ENCODE measurements at places on chromosomes 1 and 21.

DNA sequence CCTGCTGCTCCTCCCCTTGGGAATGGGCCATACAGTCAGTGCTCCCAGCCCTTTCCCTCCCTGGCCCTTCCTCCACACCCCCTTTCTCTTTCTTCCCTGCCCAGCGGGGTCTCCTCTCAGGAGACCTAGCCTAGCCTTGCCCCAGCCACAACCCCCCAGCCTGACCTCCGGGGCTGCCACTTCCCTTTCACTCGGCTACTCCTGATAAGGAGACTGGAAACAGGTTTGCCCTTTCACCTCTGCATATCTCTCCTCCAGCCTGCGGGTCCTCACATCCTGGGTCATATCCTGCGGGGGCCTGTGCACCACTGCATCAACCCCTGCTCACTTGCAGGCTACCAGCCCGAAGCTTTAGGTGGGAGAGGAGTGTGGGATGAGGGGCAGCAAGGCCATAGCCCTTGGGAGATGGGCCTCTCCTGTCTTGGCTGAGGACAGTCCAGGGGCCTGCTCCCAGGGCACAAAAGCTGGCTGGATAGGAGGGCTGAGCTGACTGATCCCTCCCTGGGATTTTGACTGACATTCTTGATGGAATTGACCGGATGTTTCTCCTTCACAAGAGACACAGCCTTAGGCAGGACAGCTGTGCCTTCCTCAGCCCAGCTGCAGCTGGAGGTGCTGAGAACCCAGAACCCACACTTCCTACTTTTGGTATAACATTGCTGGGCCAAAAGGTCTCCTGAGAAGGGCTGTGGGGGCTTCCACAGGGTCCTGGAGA is 19.2 kb upstream of the ALX3 start:
- no peak for DNase-seq

GRCh38 chr1:19710825-19711611 is 46.3 kb downstream of the HTR6 start:
- DNase-seq = no peak

GRCh38 chr1:216542741-216543140 is 119.5 kb upstream of the USH2A start:
- no peak for DNase-seq

DNA sequence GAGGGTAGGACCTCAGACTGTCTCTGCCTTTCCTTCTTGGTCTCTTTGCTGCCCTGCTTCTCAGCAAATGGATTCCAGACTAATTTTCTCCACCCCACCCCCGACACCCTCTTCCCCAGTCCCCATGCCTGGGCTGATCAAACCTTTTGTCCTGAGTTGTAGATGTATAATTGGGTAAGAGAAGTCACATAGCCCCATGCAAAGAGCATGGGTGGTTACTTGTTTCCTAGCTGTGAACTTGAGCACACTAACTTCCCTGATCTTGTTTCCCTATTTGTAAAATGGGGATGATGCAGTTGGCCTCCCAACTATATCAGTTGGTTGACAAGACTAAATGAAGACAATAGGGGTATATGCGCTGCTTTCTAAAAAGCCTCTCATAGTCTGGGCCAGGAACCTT is 9.2 kb downstream of the PADI6 start:
- no peak for DNase-seq
